ENCODE measurements at places on chromosomes 1 and 21.

DNA sequence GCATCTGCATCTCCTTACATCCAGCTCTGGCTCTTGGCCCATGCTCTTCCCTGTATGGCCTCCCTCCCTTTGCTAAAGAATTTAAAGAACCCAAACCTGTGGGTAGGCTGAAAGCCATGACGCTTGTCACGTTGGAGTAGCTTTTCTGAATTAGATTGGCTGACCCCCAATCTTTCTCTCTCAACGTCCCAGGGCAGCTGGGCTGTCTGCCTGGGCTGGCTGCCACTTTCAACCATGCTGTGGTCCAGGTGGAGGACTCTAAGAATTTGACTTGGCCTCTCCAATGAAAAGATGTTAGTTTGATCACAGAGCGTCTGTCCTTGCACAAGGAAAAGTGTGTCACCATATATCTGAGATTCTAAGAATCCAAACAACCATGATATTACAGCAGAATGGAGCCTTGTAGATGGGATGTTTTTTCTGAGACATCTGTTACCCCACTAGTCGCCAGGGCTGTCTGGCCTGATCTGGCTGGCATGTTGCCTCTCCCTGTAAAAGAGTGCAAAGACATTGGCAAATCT is 6.5 kb upstream of the IGSF3 start:
- peak; percentile 76 for DNase-seq

- peak; percentile 69 for DNase-seq
Measured at GRCh38 chr1:89962742-89963075, 32.2 kb upstream of the ZNF326 start.

- DNase-seq = no peak
Measured at GRCh38 chr1:181383695-181384094, 99.6 kb upstream of the CACNA1E start.

DNA sequence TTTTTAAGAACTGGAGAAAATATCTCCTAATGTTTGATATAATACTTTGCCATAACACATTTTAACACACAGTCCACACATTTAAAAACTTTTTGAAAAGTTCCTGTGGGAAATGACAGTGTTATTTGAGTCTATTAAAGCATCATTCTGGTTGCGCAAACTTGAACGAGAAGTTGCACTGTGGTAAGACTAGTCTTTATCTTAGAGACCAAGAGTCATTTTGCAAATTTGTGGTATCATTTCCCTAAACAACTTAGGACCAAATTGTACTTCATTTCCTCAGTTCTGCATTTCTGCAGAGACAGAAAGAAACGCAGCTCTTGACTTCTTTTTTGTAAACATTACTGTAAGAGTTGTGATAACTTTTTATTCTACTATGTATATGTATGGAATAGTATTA is at the start of gene RGS18:
TSS of gene RGS18 (plus strand) at position 282 of the 400 bp plus-strand sequence. CDS start 176 bp downstream, outside the sequence.
- DNase-seq = peak; percentile 33

- DNase-seq = no peak
Measured at GRCh38 chr1:43282220-43283195, 2.9 kb downstream of the C1orf210 start.

GRCh38 chr1:6823793-6824192 is 38.5 kb downstream of the CAMTA1 start:
- no peak for DNase-seq

- peak; percentile 22 for DNase-seq
Measured at GRCh38 chr1:90707363-90707710, 9.8 kb downstream of the BARHL2 start.

DNA sequence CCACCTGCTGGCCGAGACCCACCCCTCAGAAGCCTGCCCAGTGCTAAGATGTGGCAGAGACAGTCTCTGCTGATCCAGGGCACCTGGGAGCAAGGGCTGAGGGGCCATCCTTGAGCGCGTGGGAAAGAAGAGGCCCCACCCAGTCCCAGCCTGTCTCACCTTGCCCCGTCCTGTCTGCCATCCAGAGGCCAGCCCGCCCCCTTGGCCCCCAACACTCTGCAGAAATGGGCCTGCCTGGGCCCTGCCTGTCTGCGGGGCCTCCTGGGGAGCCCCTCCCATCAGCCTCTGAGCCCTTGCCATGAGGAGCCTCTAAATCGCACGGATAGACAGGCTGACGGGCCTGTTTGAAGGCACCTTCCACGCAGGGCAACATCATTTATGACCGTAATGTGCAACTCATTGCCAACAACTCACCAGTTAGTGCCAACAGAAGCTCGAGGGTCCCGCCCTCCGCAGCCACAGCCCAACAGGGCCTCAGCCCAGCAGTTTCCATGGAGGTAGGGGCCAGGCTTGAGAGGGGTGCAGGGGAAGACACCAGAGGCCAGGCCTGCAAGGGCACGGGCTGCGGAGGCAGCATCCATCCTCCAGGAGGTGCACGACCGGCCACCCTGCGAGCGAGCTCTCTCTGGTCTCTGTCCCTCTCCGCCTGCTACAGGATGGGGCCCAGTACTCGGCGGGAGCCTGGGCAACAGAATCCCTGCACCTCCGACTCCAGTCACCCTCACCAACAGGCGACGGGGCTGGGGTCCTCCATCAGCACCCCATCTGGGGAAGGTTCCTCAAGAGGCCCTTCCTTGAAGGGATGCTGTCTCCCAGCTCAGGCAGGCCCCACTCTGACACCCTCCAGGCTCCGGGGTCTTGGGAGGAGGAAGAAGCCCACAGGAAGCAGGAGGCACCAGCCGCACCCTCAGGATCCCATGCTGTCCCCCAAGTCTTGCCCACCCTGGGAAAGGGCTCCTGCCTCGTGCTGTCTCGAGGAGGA is 78.0 kb downstream of the MEGF6 start:
- DNase-seq = no peak

- peak; percentile 56 for DNase-seq
Measured at GRCh38 chr1:97412737-97413136, 508.1 kb downstream of the DPYD start.

DNA sequence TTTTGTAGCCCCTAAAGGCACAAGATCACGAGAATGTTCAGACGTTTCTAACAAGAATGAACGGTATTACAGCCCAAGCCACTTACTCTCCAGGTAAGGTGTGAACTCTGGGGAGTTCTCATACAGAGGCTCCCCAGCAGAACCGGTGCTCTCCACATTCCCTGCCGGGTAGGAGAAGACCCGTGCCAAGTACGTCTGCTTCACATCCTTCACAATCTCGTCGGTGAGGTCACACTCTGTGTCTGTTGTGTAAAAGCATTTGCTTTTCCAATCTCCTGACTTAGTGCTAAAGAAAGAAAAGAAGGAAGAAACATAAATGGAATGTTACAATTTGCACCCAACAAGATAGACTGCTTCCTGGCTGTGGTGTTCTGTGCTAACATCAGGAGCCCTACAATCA is 5.7 kb downstream of the F3 start:
- DNase-seq = no peak

DNA sequence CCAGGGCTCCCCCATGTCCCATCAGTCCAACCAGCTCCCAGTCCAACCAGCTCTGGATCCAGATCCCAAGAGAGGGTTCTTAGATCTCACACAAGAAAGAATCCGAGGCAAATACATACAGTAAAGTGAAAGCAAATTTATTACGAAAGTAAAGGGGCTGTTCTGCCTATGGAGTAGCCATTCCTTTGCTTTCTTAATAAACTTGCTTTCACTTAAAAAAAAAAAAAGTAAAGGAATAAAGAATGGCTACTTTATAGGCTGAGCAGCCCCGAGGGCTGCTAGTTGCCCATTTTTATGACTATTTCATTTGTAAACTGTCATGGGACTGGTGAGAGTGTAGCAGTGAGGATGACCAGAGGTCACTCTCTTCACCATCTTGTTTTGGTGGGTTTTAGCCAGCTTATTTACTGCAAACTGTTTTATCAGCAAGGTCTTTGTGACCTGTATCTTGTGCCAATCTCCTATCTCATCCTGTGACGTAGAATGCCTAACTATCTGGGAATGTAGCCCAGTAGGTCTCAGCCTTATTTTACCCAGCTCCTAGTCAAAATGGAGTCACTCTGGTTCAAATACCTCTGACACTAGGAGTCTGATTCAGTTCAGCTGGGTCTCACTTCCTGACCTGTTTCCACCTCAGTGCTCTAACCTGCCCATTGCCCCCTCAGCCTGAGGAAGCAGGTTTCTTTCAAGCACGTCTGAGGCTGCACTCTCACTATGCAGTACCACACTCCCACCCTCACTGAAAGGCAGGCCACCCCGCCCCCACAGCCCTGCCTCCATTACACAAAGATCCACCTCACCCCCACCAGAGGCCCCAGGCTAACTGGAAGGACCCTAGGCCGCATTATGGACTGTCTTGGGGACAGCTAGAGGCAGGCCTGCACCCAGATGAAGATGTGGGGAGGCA is 26.5 kb upstream of the ATP2B4 start:
- no peak for DNase-seq

GRCh38 chr1:218948446-218948845 is 225.2 kb upstream of the LYPLAL1 start:
- DNase-seq = no peak

GRCh38 chr1:85654066-85654782 is 54.0 kb downstream of the ZNHIT6 start:
- DNase-seq = peak; percentile 29

GRCh38 chr1:221778125-221778524 is 36.2 kb upstream of the DUSP10 start:
- no peak for DNase-seq

GRCh38 chr1:27001570-27002360 is 8.3 kb downstream of the TRNP1 start:
- no peak for DNase-seq

GRCh38 chr1:151819976-151820623 is 11.5 kb downstream of the RORC start:
- no peak for DNase-seq

DNA sequence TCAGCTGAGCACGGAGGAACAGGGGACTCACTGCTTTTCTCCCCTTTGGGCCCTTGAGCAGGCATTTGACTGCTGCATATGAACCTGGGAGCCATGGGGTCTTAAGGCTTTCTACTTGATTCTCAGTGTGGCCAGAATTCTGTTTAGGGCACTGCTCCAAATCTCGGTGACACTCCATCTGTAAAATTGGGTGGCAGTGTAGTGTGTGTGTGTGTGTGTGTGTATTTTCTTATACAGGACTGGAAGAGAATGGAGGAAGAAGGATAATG is 162.2 kb downstream of the PBX1 start:
- no peak for DNase-seq

DNA sequence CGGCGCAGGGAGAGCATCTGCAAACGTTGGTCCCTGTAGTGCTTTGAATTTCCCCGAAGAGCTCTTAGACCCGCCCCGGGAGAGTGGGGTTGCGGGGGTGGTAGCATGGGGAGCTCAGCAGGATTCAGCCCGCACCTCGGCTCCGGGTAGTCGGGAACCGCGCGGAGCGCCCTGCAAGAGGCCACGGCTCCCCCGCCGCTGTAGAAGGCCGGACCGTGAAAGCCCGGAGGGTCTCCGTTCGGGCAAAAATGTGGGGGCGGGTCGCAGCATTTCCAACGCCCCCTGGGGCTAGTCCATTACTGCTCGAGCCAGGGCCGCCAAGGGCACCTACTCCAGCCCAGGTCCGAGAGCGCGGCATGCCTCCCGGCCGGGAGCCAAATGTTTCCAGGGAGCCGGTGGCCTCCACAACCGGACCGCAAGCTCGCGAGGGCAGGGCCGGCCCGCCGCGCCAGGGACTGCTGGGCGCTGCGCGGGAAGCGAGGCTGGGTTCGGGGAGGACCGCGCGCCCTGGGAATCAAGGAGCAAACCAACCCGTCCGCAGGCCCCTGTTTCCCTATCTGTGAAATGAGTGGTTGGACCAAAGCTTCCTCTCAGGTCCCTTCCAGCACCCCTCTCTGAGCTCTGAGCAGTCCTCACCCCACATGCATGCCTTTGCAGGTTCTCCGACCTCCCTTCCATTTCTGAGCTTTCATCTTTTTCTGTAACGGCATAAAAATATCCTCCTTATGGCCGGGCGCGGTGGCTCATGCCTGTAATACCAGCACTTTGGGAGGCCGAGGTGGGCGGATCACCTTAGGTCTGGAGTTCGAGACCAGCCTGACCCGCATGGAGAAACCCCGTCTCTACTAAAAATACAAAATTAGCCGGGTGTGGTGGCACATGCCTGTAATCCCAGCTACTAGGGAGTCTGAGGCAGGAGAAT is 775 bp upstream of the TMEM63A start:
- DNase-seq = peak; percentile 23

DNA sequence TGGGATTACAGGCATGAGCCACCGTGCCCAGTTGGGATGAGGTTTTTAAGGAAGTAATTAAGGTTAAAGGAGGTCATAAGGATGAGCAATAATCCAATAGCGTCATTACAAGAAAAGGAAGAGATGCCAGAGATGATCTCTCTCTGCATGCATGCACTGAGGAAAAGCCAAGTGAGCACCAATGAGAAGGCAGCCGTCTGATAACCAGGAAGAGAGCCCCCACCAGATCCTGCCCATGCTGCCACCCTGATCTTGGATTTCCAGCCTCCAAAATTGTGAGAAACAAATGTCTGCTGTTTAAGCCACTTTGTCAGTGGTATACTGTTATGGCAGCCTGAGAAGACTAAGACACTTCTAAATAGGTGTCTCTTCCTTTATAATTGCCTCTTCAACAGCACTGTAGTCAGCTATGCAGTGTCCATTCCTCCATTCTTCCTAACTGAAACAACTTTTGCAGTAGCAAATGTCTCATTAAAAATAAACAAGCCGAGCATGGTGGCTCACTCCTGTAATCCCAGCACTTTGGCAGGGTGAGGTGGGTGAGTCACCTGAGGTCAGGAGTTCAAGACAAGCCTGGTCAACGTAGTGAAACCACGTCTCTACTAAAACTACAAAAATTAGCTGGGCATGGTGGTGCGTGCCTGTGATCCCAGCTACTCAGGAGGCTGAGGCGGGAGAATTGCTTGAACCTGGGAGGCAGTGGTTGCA is 216.2 kb upstream of the RUNX1 start:
- peak; percentile 43 for DNase-seq

- DNase-seq = peak; percentile 15
Measured at GRCh38 chr1:113701429-113701828, 57.9 kb downstream of the PHTF1 start.

- no peak for DNase-seq
Measured at GRCh38 chr1:239805042-239805441, 286.6 kb upstream of the FMN2 start.

DNA sequence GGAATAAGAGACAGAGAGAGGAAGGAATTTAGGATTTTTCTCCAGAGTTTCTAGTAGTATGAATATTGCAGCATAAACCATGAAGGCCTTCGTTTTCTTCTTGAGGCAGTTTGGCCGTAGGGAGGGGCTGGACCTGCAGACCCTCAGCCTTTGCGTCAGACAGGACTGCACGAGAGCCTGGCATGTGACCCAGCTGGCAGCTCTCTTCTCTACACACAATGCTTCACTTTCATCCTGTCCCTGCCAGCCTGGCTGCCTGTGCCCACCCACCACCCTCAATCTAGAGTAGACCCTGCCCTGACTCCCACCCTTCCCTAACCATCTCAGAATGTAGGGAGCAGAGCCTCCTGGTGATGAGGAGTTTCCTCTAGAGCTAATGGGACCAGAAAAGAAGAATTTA is 1.6 kb downstream of the CA14 start:
- DNase-seq = no peak

DNA sequence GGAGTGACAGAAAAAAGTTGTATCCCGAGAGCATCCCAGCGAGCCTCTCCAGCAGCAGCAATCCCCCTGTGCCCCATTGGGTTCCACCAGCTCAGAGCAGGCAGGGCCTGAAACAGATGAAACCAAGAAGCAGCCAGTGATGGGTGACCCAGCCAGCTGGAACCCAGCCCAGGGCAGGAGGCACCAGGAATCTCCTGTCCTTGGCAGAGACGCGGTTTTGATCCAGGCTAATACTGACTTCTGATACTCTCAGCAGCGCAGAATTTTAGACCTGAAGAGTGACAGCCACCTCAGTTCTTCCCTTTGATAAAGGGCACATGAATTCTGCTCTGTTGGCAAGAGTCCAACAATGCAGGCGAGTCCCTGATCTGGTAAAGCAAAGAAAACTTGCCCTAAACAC is 11.4 kb upstream of the OLIG1 start:
- no peak for DNase-seq

- DNase-seq = peak; percentile 83
Measured at GRCh38 chr1:94863297-94863911, 43.2 kb downstream of the SLC44A3 start.

- DNase-seq = no peak
Measured at GRCh38 chr21:32174819-32175218, 104.0 kb downstream of the MIS18A start.

All from fibroblast of upper back skin (primary cell).